Lung (tissue), 17 donors: ENCODE measurements at places on chromosomes 5 and 9. TPM values are rescaled to one million over a fixed set of nuclear protein-coding genes. Genes with fewer than 3 reads are reported as not detected.

RORB gene
- 0.40 TPM for total RNA-seq

DNA sequence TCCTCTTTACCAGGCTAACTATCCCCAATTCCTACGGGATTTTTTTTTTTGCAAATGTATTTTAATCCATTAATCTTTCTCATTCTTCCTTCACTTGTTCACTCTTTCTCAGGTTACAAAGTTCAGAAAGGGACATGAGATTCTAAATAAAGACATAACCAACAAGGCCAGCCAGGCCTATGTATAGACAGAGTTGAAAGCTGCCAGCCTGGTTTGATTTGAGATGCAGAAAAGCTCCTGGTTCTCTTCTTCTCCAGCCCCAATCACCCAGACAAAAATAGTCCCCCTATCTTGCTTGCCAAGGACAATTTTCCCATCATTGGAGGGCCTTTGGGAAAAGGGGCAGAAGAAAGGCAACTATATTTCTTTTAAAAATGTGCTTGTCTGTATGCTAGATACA, 398.8 kb downstream of the NFIB start:
- H3K36me3 ChIP-seq: no peaks in the 10 kb centered on the region
- H3K4me1 ChIP-seq: peaks cover 3% of the 10 kb centered on the region

DNA sequence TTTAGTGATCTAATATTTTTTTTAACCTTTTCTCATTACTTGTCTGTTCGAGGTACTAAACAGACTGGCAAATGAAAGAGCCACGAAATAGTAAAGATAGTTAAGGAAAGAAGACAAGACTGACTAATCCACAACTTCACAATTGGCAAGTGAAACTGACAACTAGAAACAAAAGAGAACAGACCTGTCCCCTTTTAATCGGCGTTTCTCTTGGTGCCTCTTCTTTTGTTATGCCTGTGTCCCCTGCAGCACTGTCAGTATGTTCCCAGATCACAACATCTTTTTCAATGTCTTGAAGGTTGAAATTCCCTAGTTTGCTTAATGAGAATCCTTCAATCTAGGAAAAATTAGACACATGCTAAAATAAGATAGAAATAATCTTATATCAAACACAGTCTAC, 26.1 kb downstream of the TUT7 start:
- DNase-seq: no peak
- H3K4me1 ChIP-seq: no peaks in the 10 kb centered on the region
- no peak overlapping the region for H3K27ac ChIP-seq
- no peak overlapping the region for H3K4me3 ChIP-seq

DNA sequence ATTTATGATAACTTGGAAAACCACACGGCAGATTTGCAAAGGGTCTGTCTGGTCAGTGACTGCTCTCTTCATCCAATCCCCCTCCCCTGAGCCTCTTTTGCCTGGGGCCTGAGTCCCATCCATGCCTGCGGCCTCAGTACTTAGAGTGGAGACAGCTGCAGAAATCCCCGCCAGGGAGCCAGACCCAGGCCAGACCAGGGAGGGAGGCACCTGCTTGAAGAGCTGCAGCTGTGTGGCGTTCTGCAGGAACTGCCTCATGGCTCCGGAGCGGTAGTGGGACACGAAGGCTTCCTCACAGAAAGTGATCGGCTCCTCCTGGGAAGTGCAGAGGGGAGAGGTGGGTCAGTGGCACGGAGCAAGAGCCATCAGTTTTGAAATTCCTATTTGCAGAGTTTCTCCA, 101.6 kb downstream of the CRB2 start:
- H3K36me3 ChIP-seq: no peaks in the 10 kb centered on the region
- H3K27me3 ChIP-seq: no peaks in the 10 kb centered on the region
- peak; percentile 24 for DNase-seq
- no peak overlapping the region for H3K27ac ChIP-seq
- H3K4me1 ChIP-seq: no peaks in the 10 kb centered on the region
- no peak overlapping the region for H3K4me3 ChIP-seq

NR5A1 gene
- 0.09 TPM for total RNA-seq

GRCh38 chr9:31389075-31389474, 995.4 kb upstream of the ACO1 start:
- no peaks in the 10 kb centered on the region for H3K27me3 ChIP-seq
- no peaks in the 10 kb centered on the region for H3K4me1 ChIP-seq
- no peaks in the 10 kb centered on the region for H3K36me3 ChIP-seq
- H3K4me3 ChIP-seq: no peak overlapping the region

MARCOL gene
- total RNA-seq: not detected

DNA sequence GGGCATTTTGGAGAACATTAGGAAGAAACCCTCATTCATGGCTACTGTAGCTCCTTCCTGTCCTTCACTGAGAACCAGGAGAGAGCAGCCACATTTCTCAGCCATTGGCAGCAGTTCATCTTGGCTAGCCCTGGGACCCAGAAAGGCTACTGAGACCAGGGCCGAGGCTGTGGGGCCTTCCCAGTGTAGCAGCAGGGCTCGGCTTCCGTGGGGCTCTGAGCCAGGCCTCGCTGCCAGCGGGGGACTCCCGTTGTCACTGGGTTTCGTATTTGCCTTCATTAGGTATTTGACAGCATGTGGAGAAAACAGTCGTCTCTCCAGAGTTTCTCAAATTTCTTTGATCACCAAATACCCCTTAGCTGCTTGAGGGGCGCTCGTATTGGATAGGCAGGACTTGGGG, 37.3 kb upstream of the PRDM12 start:
- no peak overlapping the region for H3K27ac ChIP-seq
- H3K4me1 ChIP-seq: no peaks in the 10 kb centered on the region
- H3K36me3 ChIP-seq: peaks cover 31% of the 10 kb centered on the region
- H3K4me3 ChIP-seq: no peak overlapping the region
- no peaks in the 10 kb centered on the region for H3K27me3 ChIP-seq
- no peak for DNase-seq

- H3K27ac ChIP-seq: no peak overlapping the region
- DNase-seq: no peak
Measured at GRCh38 chr9:99998266-99998665, 91.8 kb downstream of the STX17 start.

ZNF608 gene
- 83.2 TPM for total RNA-seq

DNA sequence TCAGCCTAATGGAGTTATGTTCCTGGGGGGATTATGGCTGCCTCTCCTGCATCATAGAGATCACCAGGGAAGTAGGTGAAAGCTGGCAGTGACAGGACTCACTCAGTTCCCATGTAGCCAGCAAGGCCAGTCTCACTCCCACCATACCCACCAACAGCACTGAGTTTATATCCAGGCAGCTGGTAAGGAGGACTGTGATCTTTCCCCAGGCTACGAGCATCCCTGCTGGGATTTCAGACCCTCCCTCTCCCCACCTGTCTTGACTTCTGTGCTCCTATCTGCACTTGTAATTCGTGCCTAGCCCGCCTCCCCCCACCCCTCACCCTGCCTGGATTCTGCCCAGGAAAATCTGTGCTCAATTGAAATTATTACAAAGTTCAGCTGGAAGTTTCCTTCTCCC, 499.1 kb upstream of the NUDT12 start:
- no peak overlapping the region for H3K27ac ChIP-seq
- no peak for DNase-seq
- H3K4me1 ChIP-seq: no peaks in the 10 kb centered on the region
- H3K36me3 ChIP-seq: no peaks in the 10 kb centered on the region

- no peaks in the 10 kb centered on the region for H3K27me3 ChIP-seq
- H3K4me3 ChIP-seq: no peak overlapping the region
- no peaks in the 10 kb centered on the region for H3K4me1 ChIP-seq
- H3K27ac ChIP-seq: no peak overlapping the region
- no peak for DNase-seq
Measured at GRCh38 chr9:135572233-135572632, 10.7 kb downstream of the PAEP start.

DNA sequence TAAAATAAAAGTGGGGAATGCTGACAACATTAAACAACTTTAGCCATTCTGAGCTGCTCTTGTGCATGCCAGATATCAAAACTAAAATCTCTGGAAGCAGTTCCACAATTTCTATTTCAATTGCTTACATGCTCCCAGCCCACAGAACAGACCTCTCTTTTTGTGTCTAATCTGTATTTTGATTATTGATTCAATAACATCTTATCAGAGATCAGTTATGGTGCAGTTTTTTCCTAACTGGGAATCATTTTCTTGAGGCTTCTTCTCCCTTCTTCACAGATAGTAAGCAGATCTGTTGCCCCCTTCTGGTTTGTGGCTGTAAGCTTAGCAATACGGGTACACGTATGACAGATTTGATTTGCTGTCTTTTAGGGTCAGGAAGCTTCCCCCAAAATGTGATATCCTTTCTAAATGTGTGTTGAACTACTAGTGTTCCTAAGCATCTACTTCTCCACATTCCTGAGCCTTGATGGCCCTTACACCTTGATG, 39.4 kb downstream of the MRPS27 start:
- H3K4me1 ChIP-seq: no peaks in the 10 kb centered on the region
- peak; percentile 49 for DNase-seq
- peak overlapping the region; percentile 50 for H3K27ac ChIP-seq
- H3K36me3 ChIP-seq: no peaks in the 10 kb centered on the region

GRCh38 chr5:53726121-53726520, 165.7 kb downstream of the NDUFS4 start:
- H3K36me3 ChIP-seq: no peaks in the 10 kb centered on the region
- H3K27me3 ChIP-seq: no peaks in the 10 kb centered on the region
- H3K4me1 ChIP-seq: no peaks in the 10 kb centered on the region
- H3K4me3 ChIP-seq: no peak overlapping the region
- H3K27ac ChIP-seq: no peak overlapping the region

GRCh38 chr5:160507221-160507721, 85.6 kb downstream of the PTTG1 start:
- no peak overlapping the region for H3K27ac ChIP-seq
- no peaks in the 10 kb centered on the region for H3K36me3 ChIP-seq

- peaks cover 20% of the 10 kb centered on the region for H3K4me1 ChIP-seq
- H3K27me3 ChIP-seq: no peaks in the 10 kb centered on the region
- DNase-seq: peak; percentile 85
- no peaks in the 10 kb centered on the region for H3K36me3 ChIP-seq
- H3K4me3 ChIP-seq: no peak overlapping the region
- no peak overlapping the region for H3K27ac ChIP-seq
Measured at GRCh38 chr9:132800038-132800648, 77.9 kb downstream of the AK8 start.

DNA sequence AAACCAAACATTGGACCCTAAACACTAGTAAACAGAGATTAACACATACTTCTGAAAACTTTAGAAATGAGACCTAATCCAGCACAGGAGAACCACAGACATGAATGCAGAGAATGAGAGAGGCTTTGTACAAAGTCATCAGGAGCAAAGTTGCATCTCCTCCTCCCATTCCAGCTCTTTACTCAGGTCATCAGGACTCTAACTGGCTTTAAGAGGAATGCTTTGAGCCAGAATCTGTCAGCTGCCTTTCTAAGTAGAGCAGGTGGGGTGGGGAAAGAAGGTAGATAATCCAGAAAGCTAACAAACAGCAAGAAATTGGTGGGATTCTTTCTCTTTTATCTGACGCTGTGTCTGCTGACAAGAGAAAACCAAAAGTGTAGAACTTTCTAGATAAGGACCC, 582.7 kb upstream of the DMAC1 start:
- H3K27me3 ChIP-seq: no peaks in the 10 kb centered on the region
- peaks cover 4% of the 10 kb centered on the region for H3K4me1 ChIP-seq
- no peak for DNase-seq
- no peak overlapping the region for H3K4me3 ChIP-seq
- no peak overlapping the region for H3K27ac ChIP-seq

SERINC5 gene
- 41.2 TPM for total RNA-seq

- H3K27me3 ChIP-seq: no peaks in the 10 kb centered on the region
- no peaks in the 10 kb centered on the region for H3K4me1 ChIP-seq
- no peak for DNase-seq
- no peak overlapping the region for H3K4me3 ChIP-seq
- no peak overlapping the region for H3K27ac ChIP-seq
Measured at GRCh38 chr5:41291323-41291722, 78.0 kb upstream of the C6 start.

- no peak overlapping the region for H3K27ac ChIP-seq
- H3K27me3 ChIP-seq: peaks cover 4% of the 10 kb centered on the region
- H3K36me3 ChIP-seq: no peaks in the 10 kb centered on the region
- DNase-seq: no peak
- H3K4me3 ChIP-seq: no peak overlapping the region
Measured at GRCh38 chr9:21967702-21968101, 26.5 kb downstream of the CDKN2A start.

DNA sequence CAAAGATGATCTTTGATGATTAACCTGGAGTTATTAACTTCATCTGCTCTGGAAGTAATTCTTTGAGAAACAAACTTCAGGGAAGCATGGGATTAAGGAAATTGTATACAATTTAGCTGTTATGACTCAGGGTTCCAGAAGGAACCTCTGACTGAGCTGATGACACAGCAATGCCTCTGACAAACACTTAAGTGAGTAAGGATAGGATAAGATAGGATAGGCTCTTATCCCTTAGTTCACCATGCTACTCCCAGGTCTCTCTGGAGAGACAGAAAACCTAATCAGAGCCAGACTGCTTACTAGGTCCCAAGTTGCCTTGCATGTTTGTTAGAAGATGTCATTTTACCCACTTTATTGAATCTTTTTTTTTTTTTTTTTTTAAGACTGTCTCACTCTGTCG, 12.6 kb upstream of the TMEM38B start:
- no peaks in the 10 kb centered on the region for H3K4me1 ChIP-seq
- no peak overlapping the region for H3K4me3 ChIP-seq
- no peak overlapping the region for H3K27ac ChIP-seq

DNA sequence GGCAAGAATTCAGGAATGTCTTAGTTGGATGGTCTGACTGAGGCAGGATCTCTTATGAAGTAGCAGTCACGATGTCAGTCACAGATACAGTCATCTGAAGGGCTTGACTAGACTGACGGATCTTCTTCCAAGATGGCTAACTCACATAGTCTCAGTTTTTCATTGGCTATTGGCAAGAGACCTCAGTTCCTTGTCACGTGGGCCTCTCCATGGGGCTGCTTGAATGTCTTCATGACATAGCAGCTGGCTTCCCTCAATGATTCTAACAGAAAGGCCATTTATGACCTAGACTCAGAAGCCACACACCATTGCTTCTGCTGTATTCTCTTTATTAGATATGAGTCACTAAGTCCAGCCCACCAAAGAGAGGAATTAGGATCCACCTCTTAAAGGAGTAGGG, 4.7 kb downstream of the APC start:
- DNase-seq: peak; percentile 8
- H3K36me3 ChIP-seq: no peaks in the 10 kb centered on the region
- H3K27me3 ChIP-seq: no peaks in the 10 kb centered on the region
- no peak overlapping the region for H3K4me3 ChIP-seq

- DNase-seq: no peak
- H3K36me3 ChIP-seq: no peaks in the 10 kb centered on the region
- H3K27me3 ChIP-seq: no peaks in the 10 kb centered on the region
Measured at GRCh38 chr9:24939109-24939850, 393.6 kb upstream of the IZUMO3 start.
